ENCODE measurements at places on chromosomes 1 and 21.

- no peak for DNase-seq
Observed at GRCh38 chr1:156503698-156504437, 3.3 kb upstream of the MEF2D start.

DNA sequence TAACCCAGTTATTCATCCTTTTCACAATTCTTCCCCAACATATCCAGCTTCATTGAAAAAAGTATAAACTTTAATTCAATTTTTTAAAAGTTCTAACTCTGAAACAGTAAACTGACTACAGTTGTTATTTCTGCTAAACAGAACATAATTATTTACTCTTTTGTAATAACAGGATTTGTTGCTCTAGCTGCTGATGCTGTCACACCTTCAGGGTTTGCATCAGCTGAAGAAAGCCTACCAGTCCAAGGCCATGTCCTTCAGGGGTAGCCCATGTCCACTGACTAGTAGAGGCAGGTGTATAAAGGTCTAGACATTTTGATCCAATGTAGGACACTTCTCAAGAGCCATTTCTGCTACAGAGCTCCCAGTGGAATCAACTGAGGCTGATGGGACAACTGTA lies 107.7 kb downstream of the CDC42BPA start:
- no peak for DNase-seq

DNA sequence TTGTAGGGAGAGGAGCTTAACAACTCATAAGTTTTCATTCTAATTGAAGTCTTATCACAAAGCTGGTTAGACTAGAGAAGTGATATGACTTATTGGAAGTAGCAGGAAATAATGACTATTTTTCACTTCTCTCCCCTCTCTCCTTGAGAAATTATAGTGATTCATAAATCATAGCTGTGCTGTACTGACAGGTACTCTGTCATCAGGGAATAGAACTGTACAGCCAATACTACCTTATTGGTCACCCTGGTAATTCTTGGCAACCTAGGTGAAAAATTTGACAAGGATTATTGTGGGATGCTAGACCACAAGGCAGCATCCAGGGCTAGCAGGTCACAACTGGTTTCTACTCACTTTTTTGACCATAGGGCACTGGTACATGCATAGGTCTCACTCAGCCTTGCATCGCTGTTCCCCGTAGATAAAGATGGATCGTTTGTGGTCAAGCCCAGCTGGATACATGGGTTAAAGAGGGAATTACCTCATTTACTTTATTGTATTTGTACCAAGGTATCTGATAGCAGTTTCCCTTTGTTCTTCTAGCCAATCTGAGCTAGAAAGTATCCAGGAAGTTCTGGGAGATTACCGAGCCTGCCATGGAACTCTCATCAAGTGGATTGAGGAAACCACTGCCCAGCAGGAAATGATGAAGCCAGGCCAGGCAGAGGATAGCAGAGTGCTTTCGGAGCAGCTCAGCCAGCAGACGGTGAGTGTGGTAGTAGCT lies 113.6 kb downstream of the MACF1 start:
- no peak for DNase-seq

DNA sequence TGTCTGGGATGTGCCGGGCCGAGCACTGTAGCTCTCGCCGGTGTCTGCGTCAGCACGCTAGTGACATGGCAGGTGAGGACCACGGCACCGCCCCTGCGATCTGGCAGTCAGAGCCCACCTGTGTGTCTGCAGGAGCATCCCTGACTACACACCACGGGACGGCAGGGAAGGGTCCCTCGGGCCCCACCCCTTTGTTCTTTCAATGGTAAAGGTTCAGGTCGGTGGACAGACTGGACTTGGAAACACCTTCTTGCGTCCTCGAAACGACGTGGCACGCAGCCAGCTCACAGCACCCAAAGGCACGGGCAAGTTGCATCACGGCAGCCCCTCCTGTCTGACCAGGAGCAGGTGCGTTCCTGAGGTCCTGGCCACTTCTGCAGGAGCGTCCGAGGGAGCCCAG lies 3.7 kb upstream of the SAMD11 start:
- DNase-seq, result no peak

- DNase-seq, result no peak
Observed at GRCh38 chr21:43790010-43790524, 690 bp downstream of the RRP1 start.

DNA sequence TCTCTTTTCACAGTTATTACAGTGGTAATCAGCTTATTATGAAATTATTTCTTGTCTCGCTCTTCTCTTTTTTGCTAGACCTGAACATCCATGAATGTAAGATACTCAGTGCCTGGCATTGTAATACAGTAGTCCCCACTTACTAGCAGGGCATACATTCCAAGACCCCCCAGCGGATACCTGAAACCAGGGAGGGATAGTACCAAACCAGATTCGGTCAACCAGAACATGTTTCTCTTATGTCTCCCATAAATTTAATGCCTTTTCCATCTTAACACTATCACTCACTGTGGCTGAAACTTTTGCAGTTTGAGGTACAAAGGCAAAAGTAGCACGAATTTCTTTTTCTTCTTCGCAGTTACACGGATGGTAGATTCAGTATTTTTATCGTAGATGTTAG lies 24.6 kb upstream of the B3GALT2 start:
- no peak for DNase-seq

- no peak for DNase-seq
Observed at GRCh38 chr1:63498106-63498505, 24.9 kb downstream of the ITGB3BP start.

- no peak for DNase-seq
Observed at GRCh38 chr21:15967661-15968060, 237.9 kb downstream of the USP25 start.

GRCh38 chr1:99456536-99456935 lies 189.4 kb upstream of the PALMD start:
- DNase-seq, result no peak

- no peak for DNase-seq
Observed at GRCh38 chr1:22380024-22380785, 71.4 kb upstream of the ZBTB40 start.

All from activated CD4-positive, alpha-beta T cell treated with anti-CD3 and anti-CD28 coated beads, Interleukin-10, Interleukin-2, amounts not matched to agents 100 ng/mL and 50 ng/mL, durations not matched to agents 16 hours and 8 hours (primary cell).